Fibroblast of upper back skin (primary cell): ENCODE measurements at places on chromosomes 1 and 21.
A peak's percentile ranks its signal among the peaks of the same experiment; 100 is the strongest.

DNA sequence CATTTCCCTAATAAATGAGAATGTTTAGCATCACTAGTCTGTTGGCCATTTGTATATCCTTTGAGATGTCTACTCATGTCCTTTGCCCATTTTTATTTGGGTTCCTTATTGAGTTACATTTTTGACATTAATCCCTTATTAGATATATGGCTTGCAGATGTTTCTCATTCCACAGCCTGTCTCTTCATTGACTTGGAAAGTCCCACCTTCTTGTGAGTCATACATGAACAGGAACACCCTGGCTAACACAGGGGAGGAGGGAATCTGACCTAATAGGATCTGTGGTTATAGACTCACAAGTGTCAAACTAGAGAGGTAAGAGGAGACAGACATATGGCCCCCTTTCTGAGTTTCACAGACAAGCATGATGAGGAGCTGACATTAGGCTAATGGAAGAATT lies 11.5 kb downstream of the ZP4 start:
- DNase-seq: peak; percentile 88

DNA sequence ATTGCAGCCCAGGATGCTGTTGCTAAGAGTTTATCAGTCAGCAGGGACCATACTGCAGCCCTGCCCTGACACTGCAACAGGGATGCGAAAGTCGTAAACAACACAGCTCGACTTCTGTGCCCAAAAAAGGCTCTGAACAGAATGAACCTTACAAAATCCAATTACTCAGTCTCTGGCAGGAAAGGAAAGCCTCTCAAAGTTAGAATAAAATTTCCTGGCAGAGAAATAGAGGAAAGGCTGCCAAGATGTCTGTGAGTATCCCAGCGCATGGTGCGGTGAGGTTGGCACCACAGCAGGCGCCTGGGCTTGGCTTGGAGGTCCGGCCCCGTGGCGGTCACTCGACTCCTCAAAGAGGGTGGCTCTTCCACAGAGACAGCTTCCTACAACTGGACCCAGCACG lies 185.8 kb downstream of the PCP4 start:
- no peak for DNase-seq

DNA sequence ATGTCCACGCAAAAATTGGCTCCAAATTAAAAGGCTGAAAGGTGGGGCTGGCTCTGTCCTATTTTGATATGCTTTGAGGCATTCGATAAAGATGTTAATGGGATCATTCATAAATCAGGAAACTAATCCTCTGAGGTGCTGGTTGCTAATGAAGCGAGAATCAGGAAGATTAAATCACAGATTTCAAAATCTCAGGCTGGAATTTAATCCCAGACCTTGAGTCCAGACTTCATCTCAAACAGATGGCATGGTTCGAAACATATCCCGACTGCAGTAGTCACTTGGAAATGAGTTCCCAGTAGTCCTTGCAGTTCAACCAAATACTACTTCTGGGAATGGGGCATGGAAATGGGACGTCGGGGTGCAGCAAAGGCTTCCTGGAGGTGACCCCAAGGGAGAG lies 4.5 kb upstream of the KLF17 start:
- no peak for DNase-seq

GRCh38 chr1:8075511-8076051 lies 49.5 kb upstream of the ERRFI1 start:
- no peak for DNase-seq

- no peak for DNase-seq
Observed at GRCh38 chr21:23496729-23497128, 2110.6 kb downstream of the MRPL39 start.

DNA sequence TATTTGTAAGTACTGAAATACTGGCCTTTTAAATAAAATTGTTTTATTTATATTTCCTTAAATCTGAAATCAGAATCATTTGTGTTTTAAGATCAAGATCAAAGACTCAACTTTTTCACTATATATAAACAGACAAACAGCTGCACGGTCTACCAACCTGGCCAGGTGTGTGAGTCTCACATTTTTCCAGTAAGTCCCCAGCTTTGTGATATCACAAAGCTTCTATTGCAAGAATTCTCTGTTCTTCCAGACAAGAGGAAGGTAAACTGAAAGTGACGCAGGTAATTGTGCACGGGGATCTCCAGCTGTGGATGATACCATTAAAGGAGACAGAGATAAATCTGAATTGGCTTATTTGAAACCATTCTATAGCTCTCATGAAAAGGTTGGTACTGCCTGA lies 41.2 kb upstream of the CYP2J2 start:
- DNase-seq: no peak

DNA sequence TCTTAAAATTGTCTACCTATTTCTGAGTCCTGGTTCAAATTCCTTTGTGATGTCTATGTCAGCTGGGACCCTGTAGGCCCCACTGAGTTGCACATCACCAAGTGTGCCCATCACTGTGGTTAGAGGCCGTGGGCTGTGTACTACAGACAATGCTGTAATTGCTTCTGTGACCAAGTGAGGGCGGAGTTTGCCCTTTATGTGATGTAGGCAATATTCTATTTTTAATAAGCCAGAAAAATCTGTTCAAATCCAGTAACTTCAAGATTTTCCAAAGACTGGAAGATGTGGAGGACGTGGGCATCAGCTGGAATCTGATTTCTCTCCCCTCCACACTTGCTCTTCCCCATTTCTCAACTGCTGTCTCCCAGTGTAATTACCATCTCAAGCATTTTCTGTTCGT lies 215.4 kb downstream of the PBX1 start:
- DNase-seq: no peak

DNA sequence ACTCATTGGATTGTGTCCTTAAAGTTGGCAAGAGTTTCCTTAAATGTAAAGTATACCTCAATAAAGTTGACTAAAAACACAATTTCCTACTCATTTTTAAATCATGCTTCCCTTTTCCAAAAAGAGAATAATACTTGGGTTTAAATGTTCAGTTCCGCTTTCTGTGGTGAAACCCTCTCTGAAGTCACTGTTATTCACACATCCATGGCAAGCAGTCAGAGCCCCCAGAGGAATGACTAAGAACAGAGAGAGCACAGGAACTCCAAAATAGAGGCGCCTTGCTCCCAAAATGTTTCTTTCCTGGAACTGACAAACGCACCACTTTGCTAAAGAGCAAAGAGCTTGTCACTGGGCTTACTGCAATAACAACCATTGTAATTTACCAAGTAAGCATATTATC lies 142.5 kb downstream of the TIAM1 start:
- peak; percentile 76 for DNase-seq
